ENCODE measurements at places on chromosomes 3 and 15.

GRCh38 chr3:113804661-113805060 is 33.9 kb upstream of the GRAMD1C start:
- no peak for DNase-seq

GRCh38 chr3:126661532-126662364 is 6.8 kb upstream of the TXNRD3 start:
- no peak for DNase-seq

GRCh38 chr15:63593705-63594671 is 3.2 kb upstream of the FBXL22 start:
- no peak for DNase-seq

DNA sequence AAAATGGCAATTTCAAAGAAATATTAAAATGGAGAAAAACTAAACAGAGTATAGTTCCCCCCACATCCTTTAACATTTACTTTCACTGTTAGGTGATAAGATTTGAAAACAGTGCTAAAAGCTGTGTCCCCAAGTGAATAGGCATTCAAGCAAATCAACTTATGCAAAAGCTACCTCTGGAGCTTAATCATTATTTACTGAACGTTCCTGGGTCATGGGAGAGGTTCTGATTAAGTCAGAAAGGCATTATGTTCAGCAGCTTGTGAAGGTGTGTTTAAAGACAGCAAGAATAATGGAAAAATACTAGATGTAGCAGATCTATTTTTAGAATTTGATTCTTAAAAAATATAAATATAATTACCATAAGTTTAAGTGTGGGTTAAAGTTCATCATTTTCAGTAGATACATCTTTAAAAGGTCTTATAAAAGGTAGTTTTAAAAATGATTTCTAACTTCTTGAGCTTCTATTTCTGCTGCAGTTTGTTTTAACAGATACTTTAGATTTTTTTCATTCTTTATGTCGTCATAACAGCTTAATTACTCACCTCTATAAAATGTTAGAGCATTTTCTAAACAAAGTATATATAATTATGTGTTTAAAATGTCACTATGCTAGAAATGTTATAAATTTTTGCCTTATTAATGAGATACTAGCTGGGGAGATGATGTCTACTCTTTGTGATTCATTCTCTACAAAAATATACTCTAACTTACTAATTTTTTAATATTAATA is 127.9 kb downstream of the MITF start:
- DNase-seq, result no peak

- no peak for DNase-seq
Observed at GRCh38 chr3:188827576-188827975, 344.2 kb upstream of the TPRG1 start.

- DNase-seq, result no peak
Observed at GRCh38 chr15:81216422-81216821, 19.7 kb downstream of the IL16 start.

DNA sequence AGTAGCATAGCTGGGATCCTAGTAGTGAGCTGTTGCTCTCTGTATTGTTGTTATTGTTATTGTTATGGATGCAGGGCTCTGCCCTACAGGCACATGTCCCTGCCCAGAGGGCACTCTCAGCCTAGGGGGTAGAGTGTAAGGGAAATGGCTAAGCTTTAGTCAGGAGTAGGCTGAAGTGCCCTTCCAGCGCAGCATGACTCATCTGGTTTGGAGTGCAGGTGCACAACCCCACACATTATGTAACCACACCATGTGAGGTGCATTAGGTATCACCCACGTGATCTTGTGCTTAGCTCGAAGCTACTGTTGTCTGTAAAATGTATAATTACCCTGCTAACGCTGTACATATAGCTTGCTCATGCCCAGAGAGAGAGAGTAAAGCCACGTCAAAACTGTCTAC is 48.3 kb upstream of the TIPARP start:
- DNase-seq, result no peak

DNA sequence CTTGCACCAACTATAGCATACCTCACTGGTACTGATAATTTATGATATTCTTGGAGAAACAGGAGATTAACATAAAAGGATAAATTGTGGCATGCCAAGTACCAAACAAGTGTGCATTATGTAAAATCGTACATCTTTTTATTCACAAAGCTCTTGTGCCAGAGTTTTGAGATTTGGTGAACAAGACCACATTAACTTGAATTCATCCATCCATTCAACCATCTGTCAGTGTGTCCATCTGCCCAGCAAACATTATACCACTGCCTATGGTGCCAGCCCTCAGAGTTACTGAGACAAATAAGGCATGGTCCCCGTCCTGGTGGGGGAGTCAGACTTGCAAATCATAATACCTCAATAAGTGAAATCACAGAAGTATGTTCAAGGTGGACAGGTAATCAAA is 17.0 kb upstream of the NEO1 start:
- DNase-seq, result no peak

GRCh38 chr3:124409650-124410275 is 320.5 kb upstream of the UMPS start:
- DNase-seq, result no peak

- no peak for DNase-seq
Observed at GRCh38 chr15:91304210-91304609, 204.2 kb downstream of the SV2B start.

DNA sequence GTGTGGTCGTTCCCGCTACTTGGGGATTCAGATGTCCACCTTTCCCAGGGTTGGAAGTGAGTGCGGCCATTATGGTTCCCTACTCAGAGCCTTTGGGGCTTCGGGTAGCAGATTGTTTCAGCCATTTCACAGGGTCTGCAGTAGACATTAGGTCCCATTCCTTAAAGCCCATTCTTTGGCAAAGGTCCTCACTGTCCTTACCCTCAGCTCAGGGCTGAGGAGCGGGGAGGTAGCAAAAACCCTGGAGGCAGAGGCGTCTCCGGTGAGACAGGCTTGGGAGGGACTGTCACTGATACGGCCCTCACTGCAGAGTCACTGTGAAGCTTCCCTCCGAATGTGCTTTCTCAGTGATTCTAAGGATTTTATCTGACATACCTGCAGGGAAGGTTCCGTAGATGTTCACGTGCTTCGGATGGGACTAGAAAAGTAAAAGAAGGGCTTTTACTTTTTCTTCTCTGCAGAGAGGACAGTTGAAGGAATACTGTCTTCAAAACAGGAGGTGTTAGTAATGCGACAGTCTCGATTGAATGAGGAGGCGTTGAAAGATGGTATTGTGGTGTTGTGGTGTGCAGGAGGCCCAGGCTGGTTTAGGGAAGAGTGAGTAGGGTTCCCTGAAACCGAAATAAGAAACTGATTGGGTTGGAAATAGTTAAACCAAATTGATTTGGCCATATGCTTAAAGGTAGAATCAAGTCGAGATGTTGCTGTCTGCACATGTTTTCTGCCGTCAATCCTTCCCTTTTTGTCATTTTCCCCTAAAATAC is 630 bp downstream of the ATP6V1A start:
- DNase-seq, result no peak

GRCh38 chr15:69623392-69624154 is 171.0 kb downstream of the RPLP1 start:
- DNase-seq, result no peak

GRCh38 chr3:37170513-37170912 is 3.9 kb downstream of the LRRFIP2 start:
- no peak for DNase-seq

GRCh38 chr3:19232566-19232965 is 84.3 kb downstream of the KCNH8 start:
- DNase-seq, result no peak

GRCh38 chr3:62068337-62068736 is 305.0 kb downstream of the FEZF2 start:
- no peak for DNase-seq

- DNase-seq, result no peak
Observed at GRCh38 chr3:51955893-51956770, 951 bp downstream of the GPR62 start.

GRCh38 chr3:128554465-128555097 is 61.6 kb upstream of the GATA2 start:
- DNase-seq, result no peak

DNA sequence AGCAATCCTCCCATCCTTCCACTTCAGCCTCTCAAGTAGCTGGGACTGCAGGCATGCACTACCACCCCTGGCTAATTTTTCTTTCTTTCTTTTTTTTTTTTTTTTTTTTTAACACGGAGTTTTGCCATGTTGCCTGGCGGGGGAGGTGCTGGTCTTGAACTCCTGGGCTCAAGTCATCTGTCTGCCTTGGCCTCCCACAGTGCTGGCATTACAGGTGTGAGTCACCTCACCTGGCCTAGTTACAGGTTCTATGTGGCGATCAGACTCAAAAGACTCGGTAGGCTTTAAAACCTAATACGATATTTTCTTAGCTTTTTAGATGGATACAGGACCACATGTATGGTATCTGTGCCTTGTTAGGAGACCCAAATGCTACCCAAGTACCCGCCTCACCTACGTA is 14.0 kb upstream of the SLC25A26 start:
- no peak for DNase-seq

DNA sequence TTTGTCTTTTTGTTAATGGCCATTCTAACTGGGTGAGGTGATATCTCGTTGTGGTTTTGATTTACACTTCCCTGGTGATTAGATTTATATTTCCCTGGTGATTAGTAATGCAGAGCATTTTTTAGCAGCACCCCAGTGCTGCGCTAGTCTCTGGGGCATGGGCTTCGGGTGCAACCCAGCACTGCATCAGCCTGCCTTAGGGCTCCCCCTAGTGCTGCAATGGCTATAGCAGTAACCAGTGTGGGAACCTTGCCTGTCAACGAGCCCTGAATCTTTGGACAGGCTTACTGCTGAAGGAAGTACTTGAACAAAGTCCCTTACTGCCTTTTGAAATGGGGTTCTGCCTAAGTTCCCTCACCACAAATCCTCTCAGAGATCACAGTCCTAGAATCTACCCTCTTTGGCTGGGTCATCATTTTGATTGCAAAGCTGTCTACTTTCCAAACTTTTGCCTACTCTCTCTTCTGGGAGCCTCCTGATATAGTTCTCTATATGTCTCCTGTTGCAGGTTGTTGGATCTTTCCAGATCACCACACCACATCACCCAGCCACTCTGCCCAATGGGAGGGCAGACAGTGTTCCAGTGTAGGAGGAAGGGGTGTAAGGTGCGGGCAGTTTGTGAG is 79.2 kb upstream of the CCNL1 start:
- DNase-seq, result peak; percentile 17

DNA sequence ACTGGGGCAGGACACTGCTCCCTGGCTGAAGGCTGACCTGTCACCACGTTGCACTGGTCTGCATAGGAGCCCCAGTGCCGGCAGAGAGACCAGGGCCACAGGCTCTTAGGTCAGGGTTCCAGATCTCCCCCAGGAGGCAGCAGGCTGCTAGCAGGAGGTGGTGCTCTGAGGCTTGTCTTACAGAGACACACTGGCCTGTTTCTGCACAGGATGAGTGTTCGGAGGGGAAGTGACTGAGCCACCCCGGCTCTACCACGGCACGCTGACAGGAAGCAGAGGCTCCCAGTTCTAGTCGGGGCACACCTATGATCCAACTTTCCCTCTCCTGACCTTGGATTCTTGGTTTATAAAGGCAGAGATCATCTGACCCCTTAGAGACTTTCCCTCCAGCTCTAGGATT is 8.6 kb downstream of the FBXL22 start:
- no peak for DNase-seq
